ENCODE measurements at places on chromosomes 2 and 18. TPM values are rescaled to one million over a fixed set of nuclear protein-coding genes. Genes with fewer than 3 reads are reported as not detected.

CPLX4 gene
- total RNA-seq, result not detected

HTR2B gene
- not detected for total RNA-seq

METTL4 gene
- total RNA-seq, result 10.8 TPM

SAP130 gene
- total RNA-seq, result 4.4 TPM

PID1 gene
- total RNA-seq, result 55.1 TPM

RAD51AP2 gene
- total RNA-seq, result not detected

CD8A gene
- not detected for total RNA-seq

PRR30 gene
- not detected for total RNA-seq

GRCh38 chr2:55587-56448, 9.5 kb upstream of the FAM110C start:
- DNase-seq, result no peak

DNA sequence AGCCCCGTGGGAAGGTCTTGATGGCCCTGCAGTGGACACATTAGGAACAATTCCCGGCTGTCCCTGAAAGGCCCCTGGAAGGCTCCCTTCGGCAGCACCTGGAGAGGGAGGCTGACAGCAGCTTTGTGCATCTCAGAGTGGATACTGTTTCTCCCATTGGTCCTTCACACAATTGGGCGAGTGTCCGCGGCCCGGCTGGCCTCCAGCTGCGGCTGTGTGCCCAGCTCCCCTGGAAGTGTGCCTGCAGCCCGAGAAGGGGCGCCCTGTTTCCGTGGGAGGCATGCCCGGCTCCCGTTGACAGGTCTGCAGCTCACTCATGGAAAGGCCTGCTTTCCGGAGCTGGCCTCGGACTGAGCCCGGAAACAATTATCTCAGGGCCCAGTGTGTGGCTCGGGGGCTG, 103.7 kb downstream of the LPIN1 start:
- no peak for DNase-seq

DNA sequence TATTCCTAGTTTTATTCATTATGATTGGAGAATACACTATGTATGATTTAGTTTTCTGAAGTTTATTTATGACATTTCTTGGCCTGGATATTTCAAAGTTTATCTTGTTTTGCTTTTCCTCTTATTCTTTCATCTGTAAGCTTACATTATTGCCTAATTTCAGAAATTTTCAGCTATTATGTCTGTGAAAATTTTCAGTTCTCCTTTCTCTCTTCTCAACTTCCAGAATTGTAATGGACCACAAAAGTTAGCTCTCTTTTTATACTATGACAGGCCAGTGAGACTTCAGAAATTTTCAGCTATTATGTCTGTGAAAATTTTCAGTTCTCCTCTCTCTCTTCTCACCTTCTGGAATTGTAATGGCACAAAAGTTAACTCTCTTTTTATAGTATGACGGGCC, 97.2 kb upstream of the SCN7A start:
- no peak for DNase-seq

DNA sequence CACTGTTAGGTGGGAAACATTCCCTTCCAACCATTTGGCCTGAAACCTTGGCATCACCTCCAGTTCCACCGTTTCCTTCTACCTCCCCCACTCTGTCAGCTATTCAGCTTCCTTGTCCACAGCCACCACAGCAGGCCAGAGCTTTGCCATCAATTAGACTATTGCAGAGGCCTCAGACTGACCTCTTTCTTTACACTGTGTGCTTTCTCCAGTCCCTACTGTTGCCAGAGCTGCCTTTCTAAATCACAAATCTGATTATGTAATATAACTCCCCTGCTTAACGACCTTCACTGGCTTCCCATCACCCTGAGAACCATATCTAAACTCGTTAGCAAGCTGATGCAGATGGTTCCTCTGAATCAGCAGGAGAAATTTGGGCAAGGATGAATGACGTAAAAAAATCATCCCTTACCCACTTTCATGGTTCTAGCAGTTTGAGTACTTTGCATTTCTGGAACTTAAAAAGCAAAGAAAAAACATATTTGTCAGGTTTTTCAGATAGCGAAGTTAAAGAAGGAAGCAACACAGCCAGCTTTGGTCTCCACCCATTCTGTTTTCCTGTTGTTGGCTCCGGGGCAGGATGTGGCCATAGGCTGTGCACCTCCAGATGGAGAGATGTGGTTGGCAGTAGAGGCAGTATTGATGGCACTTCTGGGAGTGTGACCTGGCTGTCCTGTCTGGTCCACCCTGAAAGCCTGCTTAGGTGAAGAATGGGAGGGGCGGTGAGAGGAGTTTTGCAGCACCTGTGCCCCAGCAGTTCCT, 422.1 kb downstream of the PARD3B start:
- DNase-seq, result no peak

DNA sequence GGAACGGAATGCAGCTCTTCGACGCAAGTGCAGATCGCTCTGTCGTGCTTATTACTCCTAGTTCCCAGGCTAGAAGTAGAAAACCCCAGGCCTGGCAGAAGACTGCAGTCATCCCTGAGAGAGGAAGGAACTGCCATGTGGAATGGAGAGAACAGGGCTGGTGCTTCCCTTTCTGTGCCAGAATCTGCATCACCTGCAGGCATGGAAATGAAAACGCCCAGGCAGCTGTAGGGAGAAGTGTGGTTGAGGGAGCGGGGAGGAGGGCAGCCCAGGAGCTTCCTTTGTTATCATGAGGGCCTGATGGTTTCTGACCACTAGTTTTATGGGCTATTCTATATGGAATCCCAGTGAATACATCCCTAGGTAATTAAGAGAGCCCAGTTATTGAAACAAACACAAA, 79.4 kb upstream of the SMIM21 start:
- DNase-seq, result no peak

DNA sequence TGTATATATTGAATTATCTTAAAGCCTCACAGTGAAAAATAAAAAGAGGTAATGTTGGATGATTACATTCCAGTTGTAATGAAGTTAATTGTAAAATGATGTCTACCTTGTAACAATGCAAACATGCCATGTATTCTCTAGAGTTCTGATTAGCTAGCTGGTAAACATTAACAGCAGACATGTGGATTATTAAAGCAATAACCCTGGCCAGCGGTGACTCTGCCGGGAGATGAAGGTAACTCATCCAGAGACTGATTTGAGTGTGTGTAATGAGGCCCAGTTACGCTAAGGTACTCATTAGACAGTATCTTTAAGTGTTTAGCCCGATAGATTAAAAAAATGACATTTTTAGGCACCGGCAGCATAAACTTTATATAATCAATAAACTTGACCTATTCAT, 79.6 kb upstream of the REV1 start:
- DNase-seq, result no peak

GRCh38 chr2:128323555-128323931, 4.9 kb upstream of the HS6ST1 start:
- DNase-seq, result no peak

- no peak for DNase-seq
These were observed 75.0 kb downstream of the TPO start for GRCh38 chr2:1488181-1488671.

DNA sequence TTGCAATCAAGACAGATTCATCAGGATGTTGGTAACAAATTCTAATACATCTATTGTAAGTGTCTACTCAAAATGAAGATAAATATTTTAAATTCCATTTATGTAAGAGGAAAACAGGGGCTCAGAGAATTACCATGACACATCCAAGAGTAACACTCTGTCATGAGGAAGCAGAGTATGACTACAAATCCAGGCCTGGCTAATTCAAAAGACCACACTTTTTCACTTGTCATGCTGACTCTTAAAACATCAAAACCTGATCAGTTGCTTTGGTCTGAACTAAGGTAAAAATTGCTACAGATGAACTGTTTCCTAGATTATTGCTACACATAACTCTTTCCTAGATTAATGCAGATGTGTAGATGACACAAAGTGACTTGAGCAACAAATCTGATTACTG, 880.6 kb downstream of the TSN start:
- no peak for DNase-seq

GRCh38 chr2:232876978-232877441, 6.9 kb downstream of the SNORC start:
- no peak for DNase-seq

DNA sequence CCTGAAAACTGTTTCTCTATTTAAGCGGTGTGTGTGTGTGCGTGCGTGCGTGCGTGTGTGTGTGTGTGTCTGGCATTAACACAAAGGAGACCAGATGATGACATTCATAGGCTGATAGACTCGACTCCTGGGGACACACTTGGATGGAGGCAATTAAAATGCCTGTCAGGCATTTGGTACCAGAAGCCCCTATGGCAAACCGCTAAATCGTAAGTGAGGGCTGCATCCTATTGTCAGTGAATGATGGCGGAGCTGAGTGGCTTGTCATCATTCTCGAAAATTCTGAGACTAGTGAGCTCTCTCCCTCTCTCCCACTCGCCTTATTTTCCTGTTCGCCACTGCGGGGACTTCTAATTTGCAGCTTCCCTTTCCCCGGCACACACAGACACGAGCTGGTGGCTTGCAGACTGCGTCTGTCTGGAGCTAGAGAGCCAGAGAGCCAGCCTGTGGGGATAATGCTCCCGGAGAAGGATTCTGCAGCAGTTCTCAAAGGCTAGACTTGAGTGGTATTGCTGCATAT, 155.4 kb downstream of the MAP2 start:
- peak; percentile 13 for DNase-seq

- DNase-seq, result no peak
These were observed 2.8 kb upstream of the LRRFIP1 start for GRCh38 chr2:237624565-237624964.

DNA sequence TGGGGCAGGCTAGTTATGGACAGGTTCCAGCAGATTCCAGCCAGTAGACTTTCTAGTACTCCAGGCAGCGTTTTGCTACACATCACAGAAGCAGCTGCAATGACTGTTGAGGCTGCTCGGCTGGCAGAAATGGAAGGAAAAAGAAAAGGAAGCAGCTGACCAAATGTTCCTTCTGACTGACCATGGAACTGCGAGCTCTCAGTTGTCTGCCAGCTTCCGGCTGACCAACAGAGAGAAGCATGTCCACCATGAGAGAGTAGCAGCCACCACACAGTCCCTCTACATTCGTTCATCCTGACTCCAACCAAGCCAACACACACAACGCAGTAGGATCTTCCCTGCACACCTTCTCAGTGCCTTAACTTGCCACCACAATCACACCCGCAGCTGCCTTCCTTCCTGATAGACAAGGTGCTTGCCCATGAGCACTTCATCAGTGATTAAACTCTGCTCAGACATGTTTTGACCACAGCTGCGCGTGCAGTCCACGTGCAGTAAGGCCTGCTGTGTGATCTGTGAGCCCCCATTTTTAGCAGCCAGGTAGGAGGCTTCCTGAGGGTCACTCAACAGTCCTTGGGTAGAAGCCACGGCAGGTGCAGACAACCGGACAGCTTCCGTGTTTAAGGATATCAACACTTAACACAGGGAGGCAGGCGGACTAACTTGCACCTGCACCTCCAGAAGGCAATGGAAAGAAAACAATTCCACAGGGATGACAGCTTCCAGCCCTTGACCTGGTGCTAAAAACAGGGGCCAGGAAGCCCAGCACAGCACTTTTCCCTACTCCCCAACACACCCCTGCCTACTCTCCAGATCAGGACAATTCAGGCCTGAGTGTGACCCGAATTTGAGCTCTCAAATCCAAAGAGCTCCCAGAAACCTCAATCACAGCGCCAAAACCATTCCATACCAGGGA, 996 bp downstream of the TGFBRAP1 start:
- no peak for DNase-seq

DNA sequence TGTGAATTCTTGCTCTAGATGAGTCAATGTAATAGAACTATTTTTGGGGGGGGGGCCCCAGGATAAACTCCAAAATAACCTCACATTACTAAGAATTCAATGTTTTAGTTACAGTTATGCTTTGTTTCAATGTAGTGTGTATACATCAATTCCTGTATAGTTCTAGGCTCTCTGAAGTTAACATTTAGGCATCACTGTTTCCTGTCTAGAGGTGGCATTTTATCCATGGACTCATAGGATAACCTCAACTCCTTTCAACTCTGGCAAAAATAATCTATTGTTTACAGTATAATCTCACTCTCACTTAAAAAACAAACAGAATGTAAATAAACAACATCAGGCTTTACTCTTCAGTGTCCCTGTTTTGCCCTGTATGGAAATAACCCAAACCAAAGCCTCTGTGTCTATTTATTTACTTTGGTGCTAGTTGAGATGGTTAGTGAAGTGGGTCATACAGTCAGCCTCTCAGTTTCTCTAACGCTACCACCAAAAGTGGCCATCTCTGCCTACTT, 79.3 kb upstream of the MMADHC start:
- no peak for DNase-seq

GRCh38 chr2:97845133-97845532, 131.8 kb downstream of the ZAP70 start:
- DNase-seq, result no peak

- peak; percentile 7 for DNase-seq
These were observed 20.6 kb upstream of the AMMECR1L start for GRCh38 chr2:127906206-127906926.

- no peak for DNase-seq
These were observed 434.2 kb downstream of the LRRTM4 start for GRCh38 chr2:77087987-77088414.

DNA sequence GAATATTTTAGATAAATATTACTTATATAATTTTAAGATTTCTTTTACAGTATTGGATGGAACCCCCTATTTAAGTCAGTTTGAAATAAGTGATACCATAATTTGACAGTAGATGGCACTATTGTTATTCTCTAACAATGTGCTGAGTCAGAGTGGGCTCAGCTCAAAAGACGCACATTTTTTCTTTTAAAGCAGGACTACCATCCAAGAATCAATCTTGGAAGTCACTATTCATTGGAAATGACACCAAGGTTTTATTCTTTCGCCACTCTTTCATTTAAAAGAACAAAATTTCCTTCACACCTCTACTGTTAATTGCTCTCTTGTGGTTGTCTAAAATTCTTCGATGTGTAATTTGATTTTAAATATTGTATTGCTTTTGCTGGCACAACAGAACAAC, 32.6 kb upstream of the SPAG16 start:
- peak; percentile 0 for DNase-seq

GRCh38 chr2:117832905-117833613, 18.6 kb downstream of the DDX18 start:
- no peak for DNase-seq

- DNase-seq, result no peak
These were observed 56.1 kb downstream of the LHCGR start for GRCh38 chr2:48699348-48699930.

DNA sequence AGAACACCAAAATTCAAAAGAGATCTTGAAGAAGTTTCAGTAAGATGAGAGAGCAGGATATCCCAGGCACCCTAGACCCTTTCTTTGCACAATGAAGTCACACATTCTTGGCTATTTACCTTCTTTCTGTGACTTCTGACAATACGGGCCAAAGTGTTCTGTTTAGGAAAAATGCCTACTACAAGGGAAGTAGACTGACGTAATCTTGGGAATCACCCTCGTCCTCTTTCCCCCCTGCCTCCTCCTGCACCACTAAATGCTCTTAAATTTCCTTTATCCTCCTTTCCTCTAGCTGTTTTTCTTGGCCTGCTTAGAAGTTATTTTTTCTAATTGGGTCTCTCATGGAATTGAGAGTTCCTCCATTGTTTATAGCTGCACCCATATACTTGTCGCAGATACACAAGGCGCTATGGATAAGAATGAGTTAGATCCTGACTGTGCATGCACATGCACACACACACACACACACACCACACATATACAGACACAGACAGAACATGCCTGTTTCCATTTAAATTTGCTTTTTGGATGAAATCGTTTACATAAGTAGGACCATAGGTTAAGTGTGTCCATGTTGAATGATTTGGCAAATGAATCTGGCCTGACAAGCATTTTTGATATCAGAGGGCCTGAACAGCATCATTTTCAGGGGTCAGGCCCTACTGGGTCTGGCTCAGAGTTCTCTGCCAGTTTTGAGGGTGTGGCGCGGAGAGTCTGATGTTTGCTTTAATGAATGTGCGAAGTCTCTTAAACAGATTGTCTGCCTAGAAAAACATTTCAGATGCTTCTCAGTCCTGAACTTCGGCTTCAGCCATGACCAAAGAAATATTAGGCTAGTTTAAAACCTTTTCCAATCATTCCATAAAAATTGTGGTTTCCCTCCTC, 131.9 kb upstream of the NT5C1B start:
- DNase-seq, result no peak
